Activated CD4-positive, alpha-beta T cell treated with anti-CD3 and anti-CD28 coated beads, Interleukin-2, amount 10 ng/mL, durations not matched to agents 24 days and 14 days (primary cell): ENCODE measurements at places on chromosomes 1 and 21.

DNA sequence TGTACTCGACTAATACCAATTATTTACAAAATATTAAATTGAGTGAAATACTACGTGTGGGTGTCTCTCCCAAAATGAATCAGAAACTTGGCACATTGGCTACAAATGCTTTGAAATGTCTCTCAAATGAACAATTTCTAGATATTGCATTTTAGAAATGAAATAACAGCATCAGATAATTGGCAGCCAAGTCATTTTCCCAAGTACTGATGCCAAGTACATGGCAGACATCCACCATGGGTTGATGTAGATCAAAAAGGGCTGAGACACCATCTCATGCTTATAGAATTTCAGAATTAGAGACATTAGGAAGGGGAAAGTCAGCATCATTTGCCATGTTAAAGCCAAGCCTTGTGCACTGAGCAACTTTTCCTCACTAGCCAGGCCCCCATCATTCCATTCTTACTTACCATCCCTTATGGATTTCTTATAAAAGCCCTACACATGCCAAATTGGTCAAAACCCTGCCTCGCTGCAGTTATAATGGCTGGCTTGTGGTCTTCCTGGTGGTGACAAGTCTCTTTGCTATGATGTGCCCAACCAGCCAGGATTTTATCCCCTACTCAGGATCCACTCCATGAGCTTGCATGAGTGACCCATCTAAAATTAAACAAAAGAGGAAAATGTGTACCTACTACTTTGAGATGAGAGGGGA lies 73.1 kb downstream of the GREM2 start:
- DNase-seq = no peak
- no peaks in the 10 kb centered on the region for H3K27me3 ChIP-seq
- H3K36me3 ChIP-seq = no peaks in the 10 kb centered on the region
- H3K27ac ChIP-seq = no peak overlapping the region
- H3K4me3 ChIP-seq = no peak overlapping the region
- H3K4me1 ChIP-seq = peaks cover 1% of the 10 kb centered on the region

GRCh38 chr1:189678779-189679178 lies 798.9 kb downstream of the BRINP3 start:
- no peak overlapping the region for H3K4me3 ChIP-seq
- no peaks in the 10 kb centered on the region for H3K36me3 ChIP-seq
- H3K27me3 ChIP-seq = no peaks in the 10 kb centered on the region
- no peak for DNase-seq

- no peak for DNase-seq
- H3K36me3 ChIP-seq = no peaks in the 10 kb centered on the region
- no peak overlapping the region for H3K27ac ChIP-seq
- H3K4me3 ChIP-seq = no peak overlapping the region
- H3K27me3 ChIP-seq = peaks cover 15% of the 10 kb centered on the region
Measured at GRCh38 chr1:54922040-54922761, 35.2 kb upstream of the DHCR24 start.

GRCh38 chr1:73044241-73045036 lies 762.1 kb upstream of the NEGR1 start:
- H3K4me3 ChIP-seq = no peak overlapping the region
- H3K27ac ChIP-seq = no peak overlapping the region
- no peak for DNase-seq

DNA sequence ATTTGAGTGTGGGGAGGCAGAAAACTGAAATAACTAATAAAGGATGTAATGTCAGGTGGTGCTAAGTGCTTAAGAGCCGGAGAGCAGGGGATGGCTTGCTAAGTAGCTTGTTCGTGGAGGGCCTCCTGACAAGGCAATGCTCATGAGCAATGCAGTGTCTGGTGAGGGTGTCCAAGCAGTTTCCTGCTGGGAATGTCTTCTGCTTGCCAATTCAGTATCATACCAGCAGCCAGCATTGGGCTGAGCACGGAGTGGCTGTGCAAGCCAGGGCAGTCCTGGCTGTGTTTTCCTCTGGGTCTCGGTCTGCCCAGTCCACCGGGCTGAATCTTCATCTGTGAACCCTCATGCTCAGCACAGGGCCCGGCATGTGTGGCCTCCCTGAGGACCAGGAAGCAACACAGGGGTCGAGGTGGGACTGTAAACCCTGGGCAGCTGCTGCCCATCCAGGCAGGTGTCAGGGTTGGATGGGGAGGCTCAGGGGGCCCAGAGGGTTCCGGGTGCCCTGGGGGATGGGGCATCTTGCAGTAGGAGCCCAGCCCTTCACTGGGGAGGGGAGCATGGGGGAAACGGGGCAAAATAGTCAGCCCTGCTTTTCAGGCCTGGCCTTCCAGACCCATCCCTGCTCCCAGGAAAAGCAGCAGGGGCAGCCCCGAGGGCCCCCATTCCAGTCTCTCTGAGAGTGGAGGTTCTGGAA lies 27.5 kb downstream of the EDN2 start:
- H3K36me3 ChIP-seq = no peaks in the 10 kb centered on the region
- DNase-seq = no peak
- H3K27ac ChIP-seq = no peak overlapping the region
- H3K27me3 ChIP-seq = peaks cover 2% of the 10 kb centered on the region
- no peak overlapping the region for H3K4me3 ChIP-seq

DNA sequence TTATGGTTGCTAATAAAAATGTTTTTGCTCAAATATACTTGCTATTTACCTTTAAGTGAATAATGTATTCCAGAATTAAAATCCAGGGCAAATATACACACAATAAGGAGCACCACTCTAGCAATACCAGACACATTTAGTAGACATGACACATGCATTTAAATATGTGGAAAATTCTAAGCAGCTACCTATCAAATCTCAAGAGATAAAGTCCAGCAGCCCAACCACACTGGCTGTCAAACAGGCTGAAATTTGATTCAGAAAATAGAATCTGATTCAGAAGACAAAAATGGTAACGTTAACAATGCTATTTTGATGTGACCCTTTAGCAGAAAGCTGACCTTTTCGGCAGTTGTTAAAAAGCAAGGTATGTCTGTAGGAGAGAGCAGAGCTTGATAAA lies 42.3 kb downstream of the PLEKHO1 start:
- no peak overlapping the region for H3K4me3 ChIP-seq
- no peaks in the 10 kb centered on the region for H3K36me3 ChIP-seq
- no peak for DNase-seq

- H3K36me3 ChIP-seq = no peaks in the 10 kb centered on the region
- peaks cover 11% of the 10 kb centered on the region for H3K27me3 ChIP-seq
- H3K4me1 ChIP-seq = peaks cover 10% of the 10 kb centered on the region
Measured at GRCh38 chr1:9494936-9495758, 44.1 kb upstream of the SLC25A33 start.

GRCh38 chr1:76786222-76786621 lies 81.1 kb upstream of the ST6GALNAC5 start:
- H3K4me3 ChIP-seq = no peak overlapping the region
- no peaks in the 10 kb centered on the region for H3K36me3 ChIP-seq
- no peaks in the 10 kb centered on the region for H3K4me1 ChIP-seq
- no peak for DNase-seq
- H3K27me3 ChIP-seq = no peaks in the 10 kb centered on the region

DNA sequence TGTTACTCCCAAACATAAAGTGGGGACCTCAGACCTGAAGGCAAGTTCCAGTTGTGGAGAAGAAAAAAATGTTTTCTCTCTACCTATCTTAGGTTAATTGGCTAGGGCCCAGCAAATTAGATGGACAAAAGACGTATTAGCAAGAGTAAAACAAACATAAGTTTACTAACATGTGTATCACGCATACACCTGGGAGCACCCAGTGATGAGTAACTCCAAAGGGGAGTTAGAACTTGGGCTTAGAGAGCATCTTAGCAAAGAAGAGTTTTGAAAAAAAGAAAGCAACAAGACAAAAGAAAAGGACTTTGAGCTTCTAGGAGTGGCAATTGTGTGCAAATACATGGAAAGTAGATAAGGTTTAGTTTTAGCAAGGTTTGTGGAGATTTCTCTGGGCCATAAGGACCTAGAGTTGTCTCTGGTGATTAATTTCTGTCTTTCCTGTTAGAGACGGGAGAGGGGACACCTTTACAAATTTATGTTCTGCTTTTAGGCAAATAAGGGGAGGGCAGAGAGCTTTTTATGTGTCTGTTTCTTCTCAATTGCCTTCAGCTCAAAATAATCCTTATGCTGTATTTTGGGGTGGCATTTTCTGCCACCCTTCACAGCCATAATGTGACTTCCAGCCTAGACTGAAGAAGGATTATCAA lies 76.7 kb upstream of the PTGFRN start:
- H3K27ac ChIP-seq = no peak overlapping the region
- H3K27me3 ChIP-seq = no peaks in the 10 kb centered on the region

DNA sequence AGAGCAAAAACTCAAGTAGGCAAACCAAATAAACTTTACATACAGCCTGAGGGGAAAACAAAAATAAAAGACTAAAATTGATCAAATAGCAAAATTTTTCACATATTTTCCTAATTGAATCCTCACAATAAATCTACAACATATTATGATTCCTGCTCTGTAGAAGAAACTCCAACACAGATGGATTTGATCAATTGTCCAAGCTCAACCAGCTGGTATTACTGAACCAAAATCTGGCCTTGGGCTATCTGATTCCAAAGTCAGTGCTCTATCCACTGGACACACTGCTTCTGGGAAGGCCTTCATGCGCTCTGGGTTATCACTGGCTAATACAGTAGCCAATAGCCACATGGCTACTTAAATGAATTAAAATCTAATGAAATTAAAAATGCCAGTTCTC lies 39.3 kb downstream of the PCNX2 start:
- no peak for DNase-seq
- H3K4me3 ChIP-seq = no peak overlapping the region
- no peak overlapping the region for H3K27ac ChIP-seq
- H3K36me3 ChIP-seq = peaks cover 39% of the 10 kb centered on the region

DNA sequence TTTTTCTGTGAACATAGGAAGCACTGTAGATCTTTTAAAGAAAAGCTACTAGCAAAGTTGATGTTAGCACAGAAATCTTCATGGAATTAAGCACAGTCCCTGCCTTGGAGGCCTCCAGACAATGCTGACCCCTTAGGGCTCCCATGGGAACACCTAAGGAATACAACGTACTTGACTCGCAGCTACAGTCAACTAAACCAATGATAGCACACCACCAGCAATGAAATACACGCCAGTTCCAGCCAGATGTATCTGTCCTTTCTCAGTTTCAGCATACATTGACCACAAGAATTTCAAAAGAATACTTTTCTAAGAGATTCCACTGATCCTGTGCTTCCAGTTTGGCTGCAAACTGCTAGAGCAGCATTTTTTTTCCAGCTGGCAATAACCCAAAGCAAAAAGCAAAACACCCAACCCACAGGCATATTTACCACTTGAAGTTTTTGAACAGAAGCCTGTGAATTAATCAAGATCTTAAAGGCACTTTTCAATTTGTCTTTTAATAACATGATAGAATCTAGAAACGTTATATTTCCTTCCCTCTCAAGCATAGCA lies 42.8 kb upstream of the KRTAP11-1 start:
- no peaks in the 10 kb centered on the region for H3K36me3 ChIP-seq
- H3K27ac ChIP-seq = no peak overlapping the region
- DNase-seq = no peak
- peaks cover 10% of the 10 kb centered on the region for H3K27me3 ChIP-seq
- H3K4me1 ChIP-seq = no peaks in the 10 kb centered on the region

DNA sequence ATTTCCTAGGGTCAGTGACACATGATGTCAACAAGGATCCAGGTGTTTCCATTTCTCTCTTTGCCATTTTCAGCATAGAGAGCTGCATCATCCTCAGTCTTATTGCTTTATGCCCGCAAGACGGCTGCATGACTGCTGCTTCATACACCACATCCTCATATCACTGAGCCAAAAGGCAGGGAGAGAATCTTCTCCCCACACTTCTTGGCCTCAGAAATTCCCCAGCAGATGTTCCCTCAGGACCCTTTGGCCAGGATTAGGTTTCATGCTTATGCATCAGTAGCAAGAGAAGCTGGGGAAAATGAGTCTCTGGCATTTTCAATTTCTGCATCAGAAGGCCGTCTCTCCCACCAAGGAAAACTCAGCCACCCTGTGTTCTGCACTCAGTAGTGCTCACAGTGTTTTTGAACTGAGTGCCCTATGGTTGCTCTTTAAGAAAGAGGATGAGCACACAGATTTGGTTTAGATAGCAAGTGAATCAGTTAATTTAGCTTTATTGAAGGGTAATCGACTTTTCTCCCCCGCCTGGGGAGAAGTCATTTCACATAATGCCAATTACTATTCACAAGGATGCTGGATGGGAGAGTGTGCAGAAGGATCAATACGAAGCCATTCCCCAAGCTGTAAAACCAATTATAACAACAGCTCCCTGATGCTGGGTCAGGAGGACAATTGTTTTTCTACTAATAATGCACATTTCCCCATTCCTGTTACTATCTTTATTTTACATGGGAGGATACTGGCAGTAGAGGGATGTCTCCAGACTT lies 360.2 kb downstream of the HHIPL2 start:
- no peak overlapping the region for H3K27ac ChIP-seq
- DNase-seq = no peak
- H3K27me3 ChIP-seq = no peaks in the 10 kb centered on the region
- H3K36me3 ChIP-seq = no peaks in the 10 kb centered on the region

DNA sequence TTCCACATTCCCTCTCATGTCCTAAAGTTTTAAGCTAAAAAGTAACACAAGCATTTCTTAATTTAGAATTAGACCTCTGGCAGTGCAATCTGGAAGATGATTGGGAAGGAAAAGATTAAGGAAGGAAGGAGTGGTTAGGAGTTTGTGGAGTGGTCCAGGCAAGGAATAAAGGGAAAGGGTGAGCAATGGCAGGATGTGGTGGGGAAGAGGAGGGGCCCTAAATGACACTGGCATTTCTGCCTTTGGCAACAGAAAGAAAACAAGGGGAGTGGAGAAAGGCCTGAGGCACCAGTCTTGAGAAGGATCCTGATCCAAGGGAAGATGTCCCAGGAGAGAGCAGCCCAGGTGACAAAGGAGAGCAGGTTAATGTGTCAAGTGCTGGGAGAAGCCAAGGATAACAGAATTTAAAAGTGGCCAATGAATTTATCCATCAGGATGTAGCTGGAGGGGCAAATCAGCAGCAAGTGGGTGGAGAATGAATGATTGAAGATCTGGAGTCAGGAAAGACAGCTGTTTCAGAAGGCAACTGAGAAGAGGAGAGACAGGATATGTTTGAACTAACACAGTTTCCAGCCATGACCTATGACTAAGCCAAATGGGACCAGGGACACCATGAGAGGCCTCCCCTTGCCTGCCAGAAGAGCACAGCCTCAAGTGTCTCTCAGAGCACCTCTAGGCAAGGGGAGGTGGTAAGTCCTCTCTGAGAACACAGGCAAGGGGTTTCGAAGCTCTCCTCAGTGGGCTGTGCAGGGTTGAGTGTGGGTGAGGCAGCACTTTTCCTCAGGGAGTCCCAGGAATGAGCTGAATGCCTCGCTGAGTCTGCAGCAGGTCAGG lies 20.9 kb upstream of the LY9 start:
- H3K4me1 ChIP-seq = peaks cover 36% of the 10 kb centered on the region
- DNase-seq = no peak
- H3K4me3 ChIP-seq = peak overlapping the region; percentile 6
- peak overlapping the region; percentile 39 for H3K27ac ChIP-seq
- no peaks in the 10 kb centered on the region for H3K36me3 ChIP-seq
